ENCODE measurements at places on chromosomes 6 and 20.

DNA sequence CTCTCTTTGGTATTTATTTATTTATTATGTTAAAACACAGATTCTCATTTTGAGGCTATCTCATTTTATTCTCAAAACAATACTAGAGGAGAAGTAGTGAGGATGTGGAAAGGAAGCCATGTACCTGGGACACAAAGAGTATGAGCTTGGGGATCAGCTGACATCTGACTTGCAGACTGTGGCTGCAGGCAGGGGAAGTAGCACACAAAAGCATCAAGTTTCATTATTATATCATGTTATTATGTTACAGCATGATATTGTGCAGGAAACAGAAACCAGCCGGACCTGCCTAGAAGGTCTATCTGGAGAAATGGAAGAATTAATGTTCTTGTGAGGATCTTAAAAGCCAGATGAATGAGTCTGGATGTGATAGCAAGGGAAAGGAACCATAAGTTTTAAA lies 248.2 kb downstream of the KHDC1L start:
- no peak for DNase-seq

- no peak for DNase-seq
Observed at GRCh38 chr6:19998541-19998940, 161.4 kb downstream of the ID4 start.

DNA sequence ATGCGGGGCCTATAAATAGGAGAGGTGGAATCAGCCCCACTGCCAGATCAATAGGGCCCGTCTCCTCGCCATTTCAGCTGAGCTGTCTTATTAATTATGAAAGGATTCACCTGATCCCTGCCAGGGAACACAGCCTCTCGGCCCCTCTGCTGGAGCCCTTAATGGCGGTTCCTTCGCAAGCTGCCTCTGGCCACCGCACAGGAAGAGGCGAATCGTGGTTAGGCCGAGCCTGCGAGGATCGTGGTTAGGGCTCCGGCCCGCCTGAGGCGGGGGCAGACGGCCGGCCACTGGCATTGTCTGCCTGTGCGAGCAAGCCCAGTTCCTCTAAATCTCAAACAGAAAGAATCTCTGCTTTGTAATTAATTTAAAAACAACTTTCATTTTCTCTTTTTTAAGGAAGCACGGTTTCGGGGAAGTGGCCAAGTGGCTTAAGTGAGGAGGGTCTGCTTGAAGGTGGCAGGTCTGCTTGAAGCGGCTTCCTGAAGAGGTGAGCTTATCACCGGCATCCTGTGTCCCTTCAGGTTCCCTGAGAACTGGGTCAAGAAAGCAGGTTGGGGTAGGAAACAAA lies 9.2 kb downstream of the NRN1 start:
- DNase-seq, result peak; percentile 47

DNA sequence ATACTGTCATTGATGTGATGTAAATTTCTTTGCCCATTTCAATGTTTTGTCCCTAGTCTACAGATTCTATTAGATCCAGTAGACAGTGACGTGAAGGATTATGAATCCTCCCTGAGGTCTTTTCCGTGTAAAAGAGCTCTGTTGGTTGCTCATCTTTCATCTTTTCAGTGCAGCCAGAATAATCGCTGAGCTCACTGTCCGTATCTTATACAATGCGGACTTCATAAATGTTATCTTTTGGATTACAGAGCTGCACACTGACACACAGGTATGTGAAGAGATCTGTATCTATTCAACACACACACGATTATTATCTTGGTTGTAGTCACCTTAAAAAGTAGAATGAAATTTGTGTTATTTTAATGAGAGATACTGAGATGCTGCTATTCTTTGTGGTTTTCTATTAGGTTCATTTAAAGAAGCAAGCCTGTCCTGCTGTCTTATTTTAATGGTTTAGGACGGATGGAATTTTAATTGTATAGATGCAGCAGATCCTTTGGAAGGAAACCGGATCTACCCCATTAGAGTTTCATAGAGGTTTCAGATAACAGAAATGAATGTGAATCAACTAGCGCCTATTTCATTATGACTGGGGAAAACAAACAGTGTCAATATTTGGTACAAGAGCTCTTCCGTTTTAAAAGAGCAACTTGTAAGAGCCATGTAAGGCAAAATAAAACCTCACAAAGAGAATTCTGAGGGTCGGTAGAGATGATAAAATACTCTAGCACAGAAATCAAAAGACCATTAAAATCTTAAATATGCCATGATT lies 79.4 kb downstream of the BMP6 start:
- DNase-seq, result no peak

- no peak for DNase-seq
Observed at GRCh38 chr20:40575851-40576250, 113.2 kb downstream of the MAFB start.

DNA sequence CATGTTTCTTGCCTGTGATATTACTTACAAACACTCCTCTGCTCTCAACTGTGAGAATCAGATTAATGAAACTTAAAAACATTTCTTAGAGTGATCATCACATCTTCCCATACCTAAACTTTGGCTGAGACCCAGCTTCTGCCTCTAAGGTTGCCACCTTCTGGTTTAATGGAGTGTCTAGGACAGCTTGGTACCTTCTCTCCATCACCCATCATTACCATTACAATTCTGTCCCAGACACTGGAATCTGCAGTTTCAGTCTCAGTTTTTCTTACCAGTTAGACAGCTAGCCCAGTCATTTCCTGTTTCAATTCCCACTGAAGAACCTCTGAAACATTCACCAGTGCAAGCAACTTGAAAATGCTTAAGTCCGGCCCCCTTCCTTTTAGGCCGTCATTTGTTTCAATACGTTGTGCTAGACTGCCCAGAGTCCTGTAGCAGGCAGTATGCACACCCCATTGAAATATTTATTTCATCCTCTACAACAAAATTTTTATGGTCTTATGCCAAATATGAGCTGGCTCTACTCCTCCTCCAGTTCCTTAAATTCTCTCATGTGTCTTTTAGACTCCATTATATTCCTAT lies 107.0 kb upstream of the FOXO3 start:
- DNase-seq, result no peak

DNA sequence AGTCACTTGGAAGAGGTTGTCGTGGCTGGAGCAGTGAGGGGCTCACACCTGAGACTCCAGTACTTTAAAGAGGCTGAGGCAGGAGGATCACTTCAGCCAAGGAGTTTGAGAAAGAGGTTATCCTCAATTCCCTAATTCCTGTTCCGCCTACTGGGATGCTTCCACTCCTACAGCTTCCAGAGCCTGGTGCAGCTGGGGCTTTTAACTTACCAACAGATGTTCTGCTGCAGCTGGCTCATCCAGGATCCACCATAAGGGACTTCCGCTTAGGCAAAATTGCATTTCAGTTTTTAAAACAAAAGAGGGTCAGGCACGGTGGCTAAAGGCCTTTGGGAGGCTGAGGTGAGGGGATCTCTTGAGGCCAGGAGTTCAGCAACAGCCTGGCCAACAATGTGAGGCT lies 59.1 kb upstream of the CDYL start:
- DNase-seq, result no peak

DNA sequence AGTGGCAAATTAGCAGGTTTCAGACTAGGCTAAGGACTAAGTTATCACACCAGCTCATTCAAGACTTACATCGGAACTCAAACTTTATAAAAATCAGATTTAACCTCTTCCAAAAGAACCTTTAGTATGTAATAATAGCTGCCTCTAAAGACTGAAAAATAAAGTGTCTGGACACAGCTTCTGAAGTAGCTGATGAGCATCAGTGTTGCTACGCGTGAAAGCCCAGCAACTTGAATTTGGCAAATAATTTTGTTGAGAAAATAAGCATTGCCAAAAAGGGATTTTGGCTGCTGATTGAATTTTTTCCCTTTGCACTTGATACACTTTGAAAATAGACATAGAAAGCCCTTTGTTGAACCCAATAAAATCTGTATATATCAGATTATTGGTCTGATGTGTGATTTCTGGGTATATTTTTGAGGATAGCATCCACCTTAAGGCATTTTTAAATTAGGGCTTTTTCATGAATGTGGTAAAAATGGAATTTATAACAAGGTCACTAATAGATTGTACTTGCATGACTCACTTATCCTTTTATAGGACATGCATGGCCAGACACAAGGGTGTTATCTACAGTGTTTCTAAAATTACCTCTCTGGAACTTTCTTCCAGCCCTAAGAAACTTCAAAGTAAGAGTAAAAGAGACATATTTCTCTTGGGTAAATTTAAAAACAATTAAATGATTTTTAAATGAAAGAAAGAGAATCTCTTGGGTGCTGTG lies 350.4 kb downstream of the TENT5A start:
- DNase-seq, result no peak

DNA sequence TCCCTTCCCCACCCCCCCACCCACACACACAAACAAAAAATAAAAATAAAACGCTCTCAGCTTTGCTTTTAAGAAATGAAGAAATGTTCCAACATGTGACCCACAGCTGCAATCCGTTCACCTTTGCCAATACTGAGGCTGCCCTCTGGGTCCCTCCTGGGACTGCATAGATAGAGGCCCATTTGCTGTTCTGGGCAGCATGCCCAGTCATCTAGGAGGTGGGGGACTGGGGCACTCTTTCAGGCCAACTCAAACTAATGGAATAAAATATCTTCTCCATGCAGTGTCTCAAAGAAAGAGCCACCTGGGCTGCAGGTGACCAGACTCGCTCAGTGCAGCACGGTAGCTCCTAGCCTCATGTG lies 79.9 kb downstream of the SLC22A3 start:
- DNase-seq, result no peak

- DNase-seq, result no peak
Observed at GRCh38 chr6:51842804-51843378, 244.5 kb downstream of the PKHD1 start.

DNA sequence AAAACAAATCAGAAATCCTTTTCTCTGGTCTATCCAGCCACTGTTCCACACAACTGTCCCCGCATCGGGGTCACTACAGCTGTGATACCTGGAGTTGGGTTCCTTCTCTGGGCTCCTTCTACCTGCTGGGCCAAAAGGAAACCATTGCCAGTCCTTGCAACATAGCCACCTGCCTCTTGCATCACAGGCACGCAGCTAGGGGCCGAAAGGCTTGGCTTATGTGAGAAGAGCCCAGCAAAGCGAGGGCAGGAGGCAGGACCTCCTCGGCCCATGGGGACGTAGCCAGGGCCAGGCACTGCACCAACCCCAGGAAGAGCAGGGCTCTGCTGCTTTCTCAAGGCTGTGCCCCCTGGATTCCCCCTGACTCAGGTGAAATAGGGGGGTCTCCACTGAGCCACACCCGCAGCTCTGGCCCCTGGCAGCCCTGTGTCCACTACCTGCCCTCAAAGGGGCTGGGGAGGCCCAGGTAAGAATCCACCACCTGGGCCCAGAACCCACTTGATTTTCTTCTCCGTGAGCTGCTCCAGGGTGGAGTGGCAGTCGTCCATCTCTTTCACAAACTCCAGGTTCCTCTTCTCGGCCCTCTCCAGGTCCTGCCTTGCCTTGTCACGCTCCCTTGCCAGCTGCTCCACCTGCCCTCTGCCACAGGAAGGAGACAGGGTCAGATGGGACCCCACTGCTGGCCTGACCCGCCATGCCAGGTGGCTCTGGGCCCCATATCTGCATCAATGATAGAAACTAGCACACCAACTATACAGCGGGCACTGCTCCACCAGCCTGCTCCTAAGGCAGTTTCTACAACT lies 88.9 kb downstream of the GINS1 start:
- DNase-seq, result no peak

- no peak for DNase-seq
Observed at GRCh38 chr6:55557146-55557545, 21.8 kb downstream of the HMGCLL1 start.

- no peak for DNase-seq
Observed at GRCh38 chr6:14735956-14736486, 509.8 kb upstream of the JARID2 start.

GRCh38 chr6:165231581-165232561 lies 77.5 kb downstream of the C6orf118 start:
- no peak for DNase-seq

DNA sequence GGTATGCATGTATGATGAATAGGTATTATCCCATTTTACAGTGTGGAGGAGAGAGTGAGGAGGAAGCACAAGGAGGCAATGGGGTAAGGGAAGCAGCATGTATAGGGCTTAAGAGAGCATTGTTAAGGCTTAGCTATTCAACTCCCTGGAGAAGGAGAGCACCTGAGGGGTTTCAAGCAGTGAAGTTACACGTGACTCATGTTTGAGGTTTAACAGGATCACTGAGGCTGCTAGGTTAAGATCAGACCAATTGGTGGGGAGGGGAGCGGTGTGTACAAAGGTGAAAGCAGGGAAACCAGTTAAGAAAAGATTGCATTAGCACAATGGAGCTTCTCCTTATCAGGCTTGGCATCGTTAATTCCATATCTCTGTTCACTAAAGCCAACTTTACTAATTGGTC lies 64.4 kb upstream of the NHSL1 start:
- DNase-seq, result no peak

DNA sequence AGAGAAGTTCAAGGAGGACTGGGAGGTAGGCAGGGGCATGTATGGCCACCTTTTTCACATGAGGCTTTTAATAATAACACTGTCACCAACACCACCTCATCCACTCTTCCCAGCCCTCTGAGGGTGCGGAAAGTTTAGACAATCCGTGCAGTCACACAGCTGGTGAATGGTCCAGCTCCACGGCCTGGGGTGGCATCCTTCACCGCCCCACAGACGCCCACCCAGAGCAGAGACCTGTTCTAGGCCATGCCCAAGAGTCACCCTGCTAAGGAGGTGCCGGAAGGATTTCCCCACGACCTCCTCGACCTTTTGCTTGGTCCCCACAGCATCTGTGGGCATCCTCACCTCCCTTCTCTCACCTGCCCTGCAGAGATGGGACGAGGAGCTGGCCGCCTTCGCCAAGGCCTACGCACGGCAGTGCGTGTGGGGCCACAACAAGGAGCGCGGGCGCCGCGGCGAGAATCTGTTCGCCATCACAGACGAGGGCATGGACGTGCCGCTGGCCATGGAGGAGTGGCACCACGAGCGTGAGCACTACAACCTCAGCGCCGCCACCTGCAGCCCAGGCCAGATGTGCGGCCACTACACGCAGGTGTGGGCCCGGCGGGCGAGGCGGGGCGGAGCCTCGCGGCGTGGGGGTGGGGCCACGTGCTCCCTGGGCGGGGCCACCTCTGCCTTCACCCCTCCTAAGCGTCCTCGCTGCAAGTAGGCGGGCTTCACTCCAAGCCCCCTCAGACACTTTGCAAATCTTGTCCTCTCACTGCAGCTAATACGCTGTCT lies 4.4 kb downstream of the PI16 start:
- DNase-seq, result no peak

DNA sequence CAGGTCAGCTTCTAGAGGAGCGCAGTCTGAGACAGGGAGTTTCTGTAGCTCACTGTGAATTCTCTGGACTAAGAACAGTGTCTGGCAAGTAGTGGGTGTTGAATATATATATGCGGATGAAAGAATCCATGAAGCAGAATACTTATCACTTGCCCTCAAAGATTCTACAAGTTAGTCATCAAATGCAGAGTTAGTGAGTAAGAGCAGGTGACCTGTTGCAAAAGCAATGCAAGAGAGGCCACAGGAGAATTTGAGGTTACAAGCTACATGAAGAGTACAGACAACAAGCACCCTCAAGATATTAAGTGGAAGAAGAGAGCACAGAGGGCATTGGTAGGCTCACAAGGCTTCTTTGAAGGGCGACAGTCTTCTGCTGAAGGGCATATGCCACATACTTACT lies 103.4 kb upstream of the BTBD3 start:
- no peak for DNase-seq

- DNase-seq, result no peak
Observed at GRCh38 chr20:62918831-62919230, 7.5 kb downstream of the DIDO1 start.
